ENCODE measurements at places on chromosomes 3 and 15.

GRCh38 chr3:10857235-10857634 lies 41.2 kb downstream of the SLC6A11 start:
- no peak for DNase-seq

DNA sequence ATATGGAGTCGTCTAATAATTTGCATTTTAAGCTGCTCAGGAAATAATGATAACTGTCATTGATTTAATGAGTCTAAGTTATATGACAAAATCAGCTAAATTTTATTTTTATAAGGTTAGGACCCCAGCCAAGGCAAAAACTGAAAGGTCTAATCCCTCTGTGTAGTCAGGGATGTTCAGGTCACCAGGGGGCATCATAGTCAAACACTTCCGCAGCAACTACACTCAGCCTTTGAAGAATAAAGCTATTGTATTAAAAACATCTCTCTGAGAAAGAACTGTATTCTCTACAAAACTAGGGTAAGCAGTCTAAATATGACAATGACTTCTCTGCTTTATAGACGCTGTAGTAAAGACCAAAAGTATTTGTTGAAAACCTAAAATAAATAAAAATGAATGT lies 15.0 kb downstream of the INTS14 start:
- DNase-seq = no peak

DNA sequence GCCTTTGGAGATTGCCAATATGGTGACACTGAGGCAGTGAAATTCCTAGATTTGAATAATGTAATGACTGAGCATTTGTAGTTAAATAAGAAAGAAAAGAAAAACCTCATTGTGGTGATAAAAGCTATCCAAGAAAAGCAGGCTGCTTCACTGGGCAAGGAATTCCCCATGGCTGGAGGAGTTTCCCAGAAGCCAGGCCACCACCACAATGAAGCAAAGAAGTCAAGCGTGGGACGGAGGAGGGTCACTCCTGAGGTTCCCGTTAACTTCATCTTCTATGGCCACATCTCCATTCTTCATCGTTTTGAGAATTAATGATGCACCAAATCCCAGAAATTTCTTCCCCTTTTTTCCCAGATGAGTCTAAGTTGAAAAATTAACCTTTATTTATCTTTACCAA lies 185.8 kb upstream of the BCL6 start:
- peak; percentile 77 for DNase-seq

GRCh38 chr3:20055842-20056241 lies 15.6 kb downstream of the KAT2B start:
- no peak for DNase-seq

GRCh38 chr3:14988988-14989394 lies 41.6 kb downstream of the NR2C2 start:
- DNase-seq = no peak

DNA sequence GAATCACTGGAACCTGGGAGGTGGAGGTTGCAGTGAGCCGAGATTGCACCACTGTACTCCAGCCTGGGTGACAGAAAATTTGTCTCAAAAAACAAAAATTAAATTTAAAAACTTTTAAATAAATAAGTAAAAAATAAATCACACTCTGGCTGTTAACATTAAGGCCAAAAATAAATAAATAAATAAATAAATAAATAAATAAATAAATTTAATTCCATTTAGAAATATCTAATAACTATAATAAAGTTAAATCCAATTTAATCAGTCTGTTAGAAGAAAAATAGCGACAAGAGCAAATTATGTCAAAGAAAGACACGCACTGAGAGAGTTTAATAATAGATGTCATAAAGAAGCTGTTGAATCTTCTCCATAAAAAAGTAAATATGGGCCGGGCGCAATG lies 13.4 kb downstream of the MAP4 start:
- DNase-seq = no peak

GRCh38 chr3:109211941-109212340 lies 75.4 kb downstream of the C3orf85 start:
- DNase-seq = no peak

DNA sequence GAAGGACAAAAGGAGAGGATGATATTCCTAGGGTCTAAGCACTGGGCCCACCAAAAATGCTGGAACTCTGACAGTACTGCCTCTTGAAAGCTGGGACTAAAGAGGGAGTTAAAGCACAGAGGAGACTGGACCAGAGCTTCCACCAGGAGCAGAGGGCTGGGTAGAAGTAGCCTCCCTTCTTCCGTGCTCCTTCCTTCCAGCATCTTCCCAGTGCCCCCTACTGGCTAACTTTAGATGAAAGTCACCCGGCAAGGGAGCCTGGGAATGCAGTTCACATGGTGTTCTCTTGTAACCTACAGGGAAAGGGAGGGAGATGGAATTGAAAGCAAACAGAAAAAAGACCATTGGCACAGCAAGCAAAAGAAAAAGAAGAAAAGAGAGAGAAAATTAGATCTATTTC lies 106.1 kb upstream of the COL8A1 start:
- no peak for DNase-seq

GRCh38 chr3:24139463-24140412 lies 194.7 kb downstream of the NR1D2 start:
- DNase-seq = no peak

DNA sequence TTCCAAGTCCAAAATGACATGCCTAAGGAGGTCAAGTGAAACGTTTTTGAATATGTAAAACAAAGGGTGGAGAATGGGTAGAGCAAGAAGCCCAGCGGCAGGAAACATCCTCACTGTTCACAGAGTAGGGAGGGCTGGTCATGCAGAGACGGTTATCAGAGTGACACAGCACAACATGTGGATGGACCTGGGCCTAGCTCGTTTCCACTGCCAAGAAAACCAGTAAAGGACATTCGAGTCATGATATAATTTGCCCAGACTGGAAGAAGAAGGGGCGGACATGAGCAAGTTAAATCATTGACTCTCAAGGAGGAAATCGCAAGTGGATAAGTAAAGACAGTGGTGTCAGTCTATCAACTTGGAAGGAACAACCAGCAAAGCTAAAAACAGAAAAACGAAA lies 89.3 kb downstream of the LRIG1 start:
- no peak for DNase-seq

- DNase-seq = no peak
Measured at GRCh38 chr3:108346301-108347227, 50.2 kb downstream of the HHLA2 start.

DNA sequence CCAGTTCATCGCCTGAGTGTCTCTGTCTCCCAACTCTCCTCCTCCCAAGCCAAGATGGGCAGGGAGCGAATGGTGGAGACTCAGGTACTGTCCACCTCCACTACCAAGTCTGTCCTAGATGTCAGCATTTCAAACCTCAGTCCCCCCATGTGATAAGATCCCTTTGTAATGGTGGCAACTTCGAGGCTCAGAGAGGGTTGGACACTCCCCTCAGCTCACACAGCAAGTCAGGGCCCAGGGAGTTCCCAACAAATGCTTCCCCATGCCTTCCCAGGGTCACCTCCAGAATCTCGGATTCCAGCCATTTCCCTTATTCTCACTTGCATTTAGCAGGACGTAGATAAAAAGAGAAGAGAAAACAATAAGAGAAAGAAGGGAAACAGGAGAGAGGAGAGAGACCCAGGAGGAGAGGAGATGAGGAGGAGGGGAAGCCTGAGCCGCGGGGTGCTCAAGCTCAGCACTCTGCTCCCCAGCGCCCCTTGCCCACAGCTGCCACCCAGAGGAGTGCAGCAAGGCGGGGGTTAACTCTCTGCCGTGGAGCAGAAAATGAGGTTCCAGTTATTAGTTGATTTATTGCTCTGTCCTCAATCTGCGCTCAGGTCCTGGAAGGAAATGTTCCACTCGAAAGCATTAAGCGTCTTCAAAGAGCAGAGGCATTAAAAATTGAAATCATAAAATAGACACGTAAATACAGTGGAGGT lies 84.1 kb upstream of the LINGO1 start:
- DNase-seq = no peak

- no peak for DNase-seq
Measured at GRCh38 chr15:75389791-75390382, 21.5 kb upstream of the MAN2C1 start.

DNA sequence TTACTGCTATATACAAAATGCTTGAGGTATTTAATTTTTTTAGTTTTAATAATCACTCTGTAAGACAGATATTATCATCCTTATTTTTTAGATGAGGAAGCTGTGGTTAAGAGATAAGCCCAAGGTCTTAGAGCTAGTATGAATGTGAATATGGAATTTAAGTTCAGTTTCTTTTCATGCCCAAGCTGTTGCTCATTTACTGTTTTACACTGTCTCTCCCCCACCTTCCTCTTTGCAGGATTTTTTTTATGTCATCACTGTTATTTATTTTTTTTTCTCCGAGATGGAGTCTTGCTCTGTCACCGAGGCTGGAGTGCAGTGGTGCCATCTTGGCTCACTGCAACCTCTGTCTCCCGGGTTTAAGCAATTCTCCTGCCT lies 22.5 kb downstream of the MAP2K5 start:
- DNase-seq = no peak

DNA sequence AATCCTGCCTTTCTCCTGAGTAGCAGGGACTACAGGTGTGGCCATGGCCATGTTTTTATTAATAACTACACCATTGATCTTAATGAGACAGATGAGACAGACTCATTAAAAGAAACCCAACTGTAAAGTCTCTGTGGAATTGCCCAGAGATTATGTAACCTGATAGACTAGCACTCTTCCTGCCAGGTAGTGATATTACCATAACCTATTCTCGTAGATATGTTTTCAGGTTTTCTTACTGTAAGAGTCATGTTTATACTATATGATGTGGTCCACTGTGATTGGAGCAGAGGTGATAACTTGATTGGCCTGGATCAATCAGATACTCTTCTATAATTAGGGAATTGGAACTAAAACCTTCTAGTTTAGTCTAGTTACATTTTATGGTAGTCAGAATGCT lies 93.7 kb downstream of the NFKBIZ start:
- no peak for DNase-seq

GRCh38 chr3:160450846-160451245 lies 1.3 kb upstream of the TRIM59 start:
- DNase-seq = no peak

- no peak for DNase-seq
Measured at GRCh38 chr3:98026425-98027084, 8.6 kb downstream of the GABRR3 start.

GRCh38 chr15:68512598-68512997 lies 66.2 kb upstream of the CORO2B start:
- peak; percentile 72 for DNase-seq

DNA sequence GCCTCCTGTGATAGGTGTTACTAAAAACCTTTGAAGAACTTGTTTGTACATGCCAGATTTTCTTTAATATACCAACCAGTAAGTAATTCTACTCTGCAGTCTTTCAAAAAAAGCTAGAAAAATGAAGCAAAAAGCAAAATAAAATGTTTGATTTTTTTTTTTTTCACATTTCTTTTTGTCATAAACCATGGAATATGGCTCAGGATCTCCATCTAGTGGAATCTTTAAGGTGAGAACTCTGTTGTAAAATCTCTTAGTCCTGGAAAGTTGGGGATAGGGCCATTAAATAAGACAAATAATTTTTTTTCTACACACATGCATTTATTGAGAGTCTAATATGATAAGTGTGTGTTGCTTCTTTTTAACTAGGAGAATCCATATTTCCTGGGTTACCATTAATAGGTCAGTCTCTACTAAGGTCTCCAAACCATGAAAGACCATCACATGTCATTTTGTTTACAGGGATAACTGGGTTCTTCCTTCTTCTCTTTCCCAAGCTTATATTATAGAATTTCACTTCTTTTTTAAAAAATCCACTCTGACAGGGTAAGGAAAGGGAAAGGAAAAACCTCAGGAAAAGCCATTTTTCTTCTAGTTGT lies 84.6 kb downstream of the SLC9A9 start:
- DNase-seq = peak; percentile 60
